Cardiac muscle cell (in vitro differentiated cells and primary cell): ENCODE measurements at places on chromosomes 16 and 17.

GRCh38 chr17:7982666-7983065 is 19.7 kb upstream of the GUCY2D start:
- H3K27ac ChIP-seq: no peak overlapping the region
- H3K36me3 ChIP-seq: no peaks in the 10 kb centered on the region
- H3K27me3 ChIP-seq: no peaks in the 10 kb centered on the region
- no peaks in the 10 kb centered on the region for H3K4me1 ChIP-seq
- H3K4me3 ChIP-seq: no peak overlapping the region

- H3K27ac ChIP-seq: no peak overlapping the region
- no peaks in the 10 kb centered on the region for H3K27me3 ChIP-seq
- no peak overlapping the region for H3K4me3 ChIP-seq
- no peak for DNase-seq
- no peaks in the 10 kb centered on the region for H3K4me1 ChIP-seq
Observed at GRCh38 chr17:48066656-48067055, 18.5 kb downstream of the NFE2L1 start.

DNA sequence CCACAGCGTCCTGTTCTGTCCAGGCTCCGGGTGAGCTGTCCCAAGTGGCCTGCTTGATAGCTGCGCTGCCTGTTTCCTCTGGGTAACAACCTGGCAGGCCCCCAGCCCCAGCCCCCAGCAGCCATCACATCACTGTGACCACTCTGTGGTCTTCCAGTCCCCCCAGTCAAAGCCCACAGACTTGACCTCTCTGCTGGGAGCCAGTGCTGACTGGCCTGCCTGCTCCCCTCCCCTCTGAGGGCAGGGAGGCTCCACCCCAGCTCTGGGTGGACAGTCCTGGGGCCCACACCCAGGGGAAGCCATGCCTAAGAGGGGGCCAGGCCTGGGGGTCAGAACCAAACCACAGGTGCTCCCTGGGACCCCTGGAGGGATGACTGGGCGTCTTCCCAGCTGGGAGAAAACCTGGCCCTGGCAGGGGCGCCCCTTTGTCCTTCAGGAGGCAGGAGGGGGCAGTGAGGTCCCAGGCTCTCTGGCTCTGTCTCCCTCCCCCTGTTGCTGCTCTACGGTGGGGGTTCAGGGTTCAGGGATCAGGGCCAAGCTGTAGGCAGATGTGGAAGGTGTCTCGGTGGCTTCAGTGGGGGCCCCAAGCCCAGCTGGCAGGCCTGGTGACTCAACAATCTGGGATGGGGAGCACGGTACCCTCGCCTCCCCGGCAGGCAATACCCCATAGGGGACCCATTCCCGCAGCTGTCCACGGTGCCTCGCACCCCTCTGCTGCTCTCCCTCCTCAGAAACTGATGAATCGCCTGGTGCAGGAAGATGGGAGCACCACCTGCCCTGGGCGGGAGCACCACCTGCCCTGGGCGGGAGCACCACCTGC is 1.8 kb upstream of the SLC16A3 start:
- no peak overlapping the region for H3K27ac ChIP-seq
- no peak for DNase-seq
- peaks cover 17% of the 10 kb centered on the region for H3K4me1 ChIP-seq
- H3K4me3 ChIP-seq: no peak overlapping the region
- H3K27me3 ChIP-seq: no peaks in the 10 kb centered on the region
- no peaks in the 10 kb centered on the region for H3K36me3 ChIP-seq

GRCh38 chr16:54266363-54266955 is 20.1 kb downstream of the IRX3 start:
- no peaks in the 10 kb centered on the region for H3K36me3 ChIP-seq
- H3K4me3 ChIP-seq: no peak overlapping the region
- no peaks in the 10 kb centered on the region for H3K27me3 ChIP-seq
- peaks cover 14% of the 10 kb centered on the region for H3K4me1 ChIP-seq
- no peak for DNase-seq
